Amniotic stem cell (primary cell): ENCODE measurements at places on chromosomes 2 and 18.
A peak's percentile ranks its signal among the peaks of the same experiment; 100 is the strongest.

DNA sequence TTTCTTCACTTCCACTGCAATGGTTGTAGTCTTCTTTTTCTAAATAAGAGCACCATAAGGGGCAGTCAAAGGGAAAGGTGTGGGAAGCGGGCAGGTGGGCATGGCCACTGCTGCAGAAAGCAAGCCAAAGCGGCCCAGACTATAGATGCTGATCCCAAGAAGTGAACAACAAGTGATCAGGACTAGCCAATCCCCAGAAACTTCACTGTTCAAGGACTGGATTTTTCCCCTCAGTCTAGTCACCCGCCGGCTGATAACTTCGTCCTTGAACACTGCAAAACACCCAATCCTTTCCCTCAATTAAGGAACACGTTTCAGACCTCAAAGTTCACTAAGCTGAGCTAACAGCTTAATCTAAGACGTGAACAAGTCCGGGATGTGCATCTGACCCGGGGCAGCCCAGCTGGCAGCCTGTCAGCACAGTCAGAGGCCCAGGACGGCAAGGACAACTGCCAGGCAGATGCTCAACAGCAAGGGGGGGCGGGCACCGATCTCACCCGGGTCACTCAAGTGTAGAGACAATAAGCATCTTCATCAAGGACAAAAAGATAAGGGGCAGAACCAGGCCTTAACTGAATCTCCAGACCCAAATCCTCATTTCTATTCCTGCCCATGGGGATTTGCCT is 59.8 kb downstream of the HDLBP start:
- DNase-seq, result no peak

- no peak for DNase-seq
These were observed 304.6 kb upstream of the LYPD1 start for GRCh38 chr2:132974467-132975095.

GRCh38 chr18:34959211-34959829 is 81.9 kb upstream of the MAPRE2 start:
- no peak for DNase-seq

DNA sequence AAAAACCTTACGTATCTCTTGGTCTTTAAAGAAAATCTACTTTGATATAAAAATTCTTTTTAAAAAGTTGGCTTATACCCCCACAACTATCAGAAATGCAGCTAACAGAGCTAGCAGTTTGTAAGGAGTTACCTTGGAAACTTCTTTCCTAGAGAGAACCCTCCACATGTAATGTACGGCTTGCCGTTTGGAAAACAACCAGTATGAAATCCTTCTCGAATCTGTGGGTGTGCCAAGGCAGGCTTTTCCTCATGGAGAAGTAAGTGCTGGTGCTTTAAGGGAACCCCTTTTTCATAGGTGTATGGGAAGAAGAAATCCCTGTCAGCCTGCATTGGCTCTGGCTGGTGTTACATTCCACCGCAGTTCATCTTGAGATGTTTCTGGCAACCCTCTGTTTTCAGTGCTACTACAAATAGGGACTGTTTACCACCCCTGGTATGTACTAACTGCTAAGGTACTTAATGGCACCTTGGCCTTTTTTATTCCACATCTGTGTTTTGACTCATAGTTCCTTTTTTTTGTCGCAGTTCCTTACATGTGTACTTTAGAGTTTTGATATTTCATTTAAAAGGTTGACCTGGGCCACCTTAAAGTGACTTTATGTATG is 248.4 kb downstream of the FHOD3 start:
- DNase-seq, result no peak

DNA sequence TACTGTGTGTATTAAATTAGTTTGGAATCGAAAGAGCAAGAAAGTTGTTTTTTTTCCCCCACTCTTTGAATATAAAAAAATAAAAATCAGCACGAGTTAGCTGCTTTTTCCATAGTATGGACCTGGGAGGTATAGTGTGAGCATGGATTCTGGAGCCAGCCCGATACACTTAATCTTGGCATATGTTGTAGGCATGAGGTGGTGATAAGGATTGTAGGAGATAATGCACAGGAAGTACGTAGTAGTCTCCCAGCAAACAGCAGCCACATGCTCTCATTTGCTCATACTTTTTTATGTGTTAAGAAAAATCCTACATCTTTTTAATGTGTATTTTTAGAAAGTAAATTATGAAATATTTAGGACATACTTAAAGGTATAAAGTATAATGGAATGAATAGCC is 2.1 kb upstream of the DNAJC27 start:
- no peak for DNase-seq

DNA sequence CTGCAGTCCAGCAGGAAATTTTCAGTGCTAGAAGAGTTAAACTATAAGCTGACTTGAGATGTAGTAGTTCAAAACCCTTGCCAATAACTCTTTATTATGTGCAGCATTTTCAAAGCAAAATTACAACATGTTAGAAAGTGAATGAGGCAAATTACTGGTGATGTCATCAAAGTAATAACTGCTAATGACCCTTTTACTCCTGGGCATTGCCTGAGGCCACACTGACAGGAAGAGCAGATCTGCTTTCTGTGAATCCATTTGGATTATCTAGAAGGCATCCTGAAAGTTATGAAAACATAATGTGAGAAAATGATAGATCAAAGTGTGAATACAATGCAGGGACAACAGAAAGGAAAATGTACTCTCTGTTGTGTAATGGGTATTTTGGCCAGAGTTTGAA is 139.6 kb upstream of the TRIB2 start:
- no peak for DNase-seq

DNA sequence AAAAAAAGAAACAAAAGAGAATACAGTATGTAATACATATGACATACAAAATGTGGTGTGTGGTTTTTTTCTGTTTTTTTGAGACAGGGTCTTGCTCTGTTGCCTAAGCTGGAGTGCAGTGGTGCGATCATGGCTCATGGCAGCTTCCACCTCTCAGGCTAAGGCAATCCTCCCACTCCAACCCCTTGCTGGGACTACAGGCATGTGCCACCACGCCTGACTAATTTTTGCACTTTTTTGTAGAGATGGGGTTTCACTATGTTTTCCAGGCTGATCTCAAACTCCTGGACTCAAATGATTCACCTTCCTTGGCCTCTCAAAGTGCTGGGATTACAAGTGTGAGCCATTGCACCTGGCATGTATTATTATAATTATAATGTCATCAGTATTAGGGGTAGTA is 38.9 kb downstream of the DHX57 start:
- no peak for DNase-seq

GRCh38 chr2:32683520-32684086 is 55.8 kb downstream of the TTC27 start:
- DNase-seq, result no peak

GRCh38 chr18:52716973-52717372 is 377.0 kb downstream of the DCC start:
- DNase-seq, result no peak

DNA sequence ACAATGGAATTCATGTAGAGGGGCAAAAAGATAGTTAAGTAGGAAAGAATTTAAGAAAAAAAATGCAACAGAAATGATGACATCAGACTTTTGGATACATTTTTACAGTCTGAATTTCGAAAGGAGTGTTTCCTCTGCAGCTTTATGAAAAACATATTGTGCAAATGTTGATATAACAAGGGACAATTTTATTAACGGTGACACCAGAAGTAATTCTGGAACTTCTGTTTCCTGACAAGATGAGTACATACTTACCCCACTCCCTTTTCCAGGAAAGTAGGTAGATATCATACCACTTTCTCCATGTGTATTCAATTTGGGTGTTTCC is 369.6 kb downstream of the FBXO15 start:
- no peak for DNase-seq

DNA sequence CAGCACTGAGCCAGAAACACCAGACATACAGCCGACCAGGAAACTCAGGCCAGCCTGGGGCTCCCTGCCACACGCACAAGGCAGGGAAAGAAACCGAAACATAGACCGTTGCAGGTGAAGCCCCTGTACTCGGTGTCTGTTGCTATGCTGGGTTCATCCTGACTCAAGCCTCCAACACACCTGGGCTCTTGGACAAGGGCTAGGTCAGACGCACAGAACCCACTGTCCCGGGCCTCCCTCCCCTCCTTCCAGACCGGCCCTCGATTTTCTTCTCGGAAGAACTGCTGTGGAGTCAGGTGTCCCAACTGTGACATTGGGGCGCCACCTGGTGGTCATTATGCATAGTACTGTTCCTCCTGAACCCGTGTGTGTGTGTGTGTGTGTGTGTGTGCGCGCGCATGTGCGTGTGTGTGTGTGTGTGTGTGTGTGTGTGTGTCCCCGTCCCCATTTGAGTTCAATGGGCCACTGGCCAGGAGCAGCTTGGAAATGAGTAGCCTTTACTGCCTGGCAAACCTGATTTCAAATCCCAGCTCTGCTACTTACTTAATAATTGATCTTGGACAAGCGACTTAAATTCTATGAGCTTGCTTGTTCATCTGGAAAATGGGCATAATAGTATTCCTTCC is 55.4 kb upstream of the GLI2 start:
- peak; percentile 80 for DNase-seq

- no peak for DNase-seq
These were observed 45.9 kb downstream of the ABCG8 start for GRCh38 chr2:43884689-43885088.

GRCh38 chr2:171432969-171433762 is 624 bp downstream of the METTL8 start:
- DNase-seq, result no peak

DNA sequence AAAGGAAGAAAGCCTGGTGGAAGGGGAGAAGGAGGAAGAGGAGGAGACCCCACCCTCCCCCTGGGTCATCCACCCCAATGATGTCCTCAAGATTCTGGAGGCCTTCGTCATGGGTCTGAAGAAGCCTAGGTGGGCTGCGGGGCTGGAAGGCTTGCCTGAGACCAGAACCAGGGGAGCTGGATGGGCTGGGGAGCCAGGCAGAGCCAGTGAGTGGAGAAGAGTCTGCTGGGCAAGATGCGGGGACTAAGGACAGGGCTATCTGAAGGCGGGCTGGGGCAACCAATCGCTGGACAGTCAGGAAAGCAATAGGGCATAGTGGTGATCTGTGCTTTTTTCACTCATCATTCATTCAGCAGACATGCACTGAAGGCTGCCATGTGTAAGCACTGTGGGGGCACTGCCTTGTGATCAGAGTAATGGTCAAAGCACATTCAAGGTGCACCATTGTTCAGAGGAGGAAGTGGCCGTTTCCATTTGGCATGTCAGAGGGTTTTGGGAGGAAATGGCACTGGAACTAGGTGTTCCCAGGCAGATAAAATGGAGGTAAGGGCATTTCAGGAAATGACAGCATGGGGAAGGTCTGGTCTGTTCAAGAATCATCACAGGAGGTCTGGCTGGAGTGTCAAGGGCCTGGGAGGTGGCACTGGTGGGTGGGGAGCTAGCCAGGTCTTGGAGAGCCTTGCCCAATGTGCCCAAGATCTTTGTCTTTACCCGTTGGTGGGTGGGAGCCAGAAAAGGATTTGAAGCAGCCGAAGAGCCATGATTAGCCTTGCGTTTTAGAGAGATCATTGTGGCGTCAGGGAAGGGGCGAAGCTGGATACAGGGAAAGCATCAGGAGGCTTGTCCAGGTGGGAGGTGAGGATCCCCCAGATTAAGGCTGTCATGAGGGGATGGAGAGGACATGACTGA is 24.2 kb downstream of the OTOF start:
- no peak for DNase-seq

- DNase-seq, result no peak
These were observed 284.7 kb upstream of the CWC22 start for GRCh38 chr2:180291552-180292421.

GRCh38 chr18:31203096-31203793 is 40.6 kb upstream of the DSC1 start:
- DNase-seq, result no peak

DNA sequence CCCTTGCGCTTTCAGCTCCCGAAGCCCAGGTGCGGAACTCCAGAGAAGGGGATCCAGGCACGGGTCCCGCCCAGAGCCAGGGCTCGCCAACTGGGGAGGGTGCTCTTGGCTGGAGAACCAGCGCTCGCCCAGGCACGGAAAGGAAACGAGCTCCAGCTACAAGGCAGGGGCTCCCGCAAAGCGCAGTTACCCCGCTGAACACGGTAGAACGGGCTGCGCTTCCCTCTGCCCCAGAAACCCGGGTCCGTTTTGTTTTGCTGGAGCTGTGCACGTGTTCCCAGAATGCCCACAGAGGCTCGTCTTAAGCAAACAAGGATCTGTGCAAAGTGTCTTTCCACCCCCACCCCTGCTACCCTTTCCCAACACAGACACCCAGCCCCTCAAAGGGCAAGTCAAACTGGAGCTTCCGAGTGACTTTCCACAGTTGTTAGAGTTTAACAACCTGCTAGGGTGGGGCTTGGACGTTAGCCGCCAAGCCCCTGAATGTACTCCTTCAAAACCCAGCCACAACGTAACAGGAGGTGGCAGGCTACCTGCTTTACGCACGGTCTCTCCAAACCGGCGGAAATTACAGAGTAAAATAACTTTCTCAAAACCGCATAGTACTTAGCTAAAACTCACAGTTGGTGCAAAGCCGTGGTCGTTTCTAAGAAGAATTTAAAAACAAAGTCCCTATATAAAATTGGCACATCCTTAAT is 775 bp downstream of the RNF125 start:
- DNase-seq, result no peak

GRCh38 chr2:101230541-101231001 is 22.1 kb upstream of the CNOT11 start:
- DNase-seq, result peak; percentile 34

GRCh38 chr2:212854771-212855170 is 296.6 kb downstream of the IKZF2 start:
- no peak for DNase-seq

GRCh38 chr18:14086458-14087231 is 45.6 kb downstream of the ZNF519 start:
- no peak for DNase-seq

- DNase-seq, result no peak
These were observed 122.6 kb downstream of the PLB1 start for GRCh38 chr2:28618221-28619141.

GRCh38 chr2:175234153-175234552 is 52.6 kb upstream of the ATP5MC3 start:
- DNase-seq, result no peak

- no peak for DNase-seq
These were observed 67.1 kb downstream of the SUMO1 start for GRCh38 chr2:202171241-202171825.

DNA sequence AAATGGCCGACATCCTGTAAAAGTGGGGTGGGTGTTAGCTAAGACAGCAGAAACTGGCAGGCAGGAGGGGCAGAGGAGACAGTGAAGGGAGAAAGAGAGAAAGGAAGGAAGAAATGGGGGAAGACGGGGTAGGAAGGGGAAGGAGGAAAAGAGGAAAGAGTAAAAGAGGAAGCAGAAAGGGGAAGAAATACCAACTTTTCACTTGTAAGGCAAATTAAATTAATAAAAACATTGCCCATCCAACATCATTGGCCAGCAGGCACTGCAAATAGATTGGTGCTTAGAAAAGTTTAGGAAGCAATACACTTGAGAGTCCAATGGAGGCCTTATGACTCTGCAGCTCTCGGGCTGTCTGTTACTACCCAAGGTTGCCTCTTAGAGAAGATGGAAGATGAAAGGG is 116.7 kb downstream of the TNS1 start:
- no peak for DNase-seq

GRCh38 chr2:152406119-152406835 is 71.3 kb downstream of the FMNL2 start:
- DNase-seq, result no peak

- no peak for DNase-seq
These were observed 105.9 kb upstream of the TGFA start for GRCh38 chr2:70659551-70659950.

- DNase-seq, result no peak
These were observed 100.6 kb downstream of the RNF144A start for GRCh38 chr2:7017671-7018281.
